ENCODE measurements at places on chromosomes 16 and 17.

- DNase-seq, result peak; percentile 29
Observed at GRCh38 chr16:252366-253337, 18.0 kb downstream of the FAM234A start.

- no peak for DNase-seq
Observed at GRCh38 chr17:5762191-5762590, 177.9 kb upstream of the NLRP1 start.

DNA sequence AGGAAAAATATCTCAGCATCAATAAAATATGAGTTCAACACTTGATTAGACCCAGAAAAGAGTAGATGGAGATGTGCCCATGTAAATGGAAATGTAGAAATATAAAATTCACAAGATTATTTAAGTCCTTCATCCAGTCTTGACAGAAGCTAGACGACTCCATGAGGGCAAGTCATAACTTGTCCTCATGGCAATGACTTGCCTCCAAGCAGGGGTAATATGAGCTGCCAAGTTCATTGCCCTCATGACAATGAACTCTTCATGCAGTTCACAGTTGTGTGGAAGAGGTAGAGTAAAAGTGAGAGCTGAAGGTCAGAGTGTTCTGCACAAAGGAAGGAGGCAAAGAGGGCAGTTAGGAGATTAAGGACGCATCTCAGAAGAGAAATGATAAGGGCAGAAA is 22.3 kb downstream of the CDH11 start:
- no peak for DNase-seq

- no peak for DNase-seq
Observed at GRCh38 chr17:40963838-40964237, 2.9 kb downstream of the KRT39 start.

All from T-helper 1 cell (primary cell).